Left cardiac atrium (tissue), 4 donors: ENCODE measurements at places on chromosomes 16 and 17. TPM values are rescaled to one million over a fixed set of nuclear protein-coding genes. Genes with fewer than 3 reads are reported as not detected.

Gene CACNA1H
- total RNA-seq = 7.1 TPM

Gene ELMO3
- 1.6 TPM for total RNA-seq

Gene TMEM208
- total RNA-seq = 17.4 TPM

Gene MRM1
- total RNA-seq = 3.8 TPM

Gene SGSH
- 18.0 TPM for total RNA-seq

Gene FAM20A
- 7.9 TPM for total RNA-seq

Gene IKZF3
- total RNA-seq = 1.7 TPM

Gene KRT15
- 0.37 TPM for total RNA-seq
